ENCODE measurements at places on chromosomes 16 and 17.

- no peak for DNase-seq
Measured at GRCh38 chr16:471353-472198, 46.1 kb downstream of the RAB11FIP3 start.

GRCh38 chr16:85525420-85526184 is 87.5 kb upstream of the GSE1 start:
- DNase-seq: no peak

DNA sequence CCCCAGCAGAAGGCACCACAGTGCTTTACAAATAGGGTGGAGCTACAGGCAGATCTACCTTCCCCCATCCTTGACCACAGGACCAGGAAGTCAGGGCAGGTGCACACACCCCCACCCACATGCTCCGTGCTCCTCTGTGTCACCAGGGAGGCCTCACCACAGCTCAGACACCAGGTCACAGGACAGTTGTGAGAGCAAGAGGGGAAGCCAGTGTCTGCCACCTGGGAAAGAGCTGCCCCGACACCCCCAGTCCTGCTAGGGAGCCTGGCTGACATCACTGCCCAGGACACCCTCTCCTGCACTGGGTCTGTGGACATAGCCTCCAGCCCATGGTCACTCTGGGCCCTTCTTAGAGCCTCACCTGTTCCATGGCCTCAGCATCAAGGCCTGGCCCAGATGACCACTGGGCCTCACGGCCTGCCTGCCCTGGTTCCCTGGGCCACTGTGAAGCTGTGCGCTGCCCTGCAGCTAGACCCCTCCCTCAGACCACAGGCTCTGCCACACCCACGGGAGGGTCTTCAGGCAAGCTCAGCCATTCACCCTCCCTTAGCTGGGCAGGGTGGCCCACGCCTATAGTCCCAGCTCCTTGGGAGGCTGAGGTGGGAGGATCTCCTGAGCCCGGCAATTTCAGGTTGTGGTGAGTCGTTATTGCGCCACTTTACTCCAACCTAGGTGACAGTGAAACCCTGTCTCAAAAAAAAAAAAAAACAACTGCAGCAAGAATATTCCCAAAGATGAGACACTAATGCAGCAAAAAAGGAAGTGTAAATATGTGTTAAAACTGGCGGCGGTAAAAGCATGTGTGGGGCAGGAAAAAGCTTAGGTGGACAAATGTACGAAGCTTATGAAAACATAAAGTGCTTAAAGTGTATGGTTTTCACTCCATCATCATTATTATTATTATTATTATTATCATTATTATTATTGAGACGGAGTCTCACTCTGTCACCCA is 14.2 kb downstream of the POLR3K start:
- peak; percentile 21 for DNase-seq

GRCh38 chr17:54839447-54839846 is 61.2 kb upstream of the TOM1L1 start:
- no peak for DNase-seq

GRCh38 chr17:3792481-3792880 is 8.5 kb downstream of the ITGAE start:
- DNase-seq: no peak

DNA sequence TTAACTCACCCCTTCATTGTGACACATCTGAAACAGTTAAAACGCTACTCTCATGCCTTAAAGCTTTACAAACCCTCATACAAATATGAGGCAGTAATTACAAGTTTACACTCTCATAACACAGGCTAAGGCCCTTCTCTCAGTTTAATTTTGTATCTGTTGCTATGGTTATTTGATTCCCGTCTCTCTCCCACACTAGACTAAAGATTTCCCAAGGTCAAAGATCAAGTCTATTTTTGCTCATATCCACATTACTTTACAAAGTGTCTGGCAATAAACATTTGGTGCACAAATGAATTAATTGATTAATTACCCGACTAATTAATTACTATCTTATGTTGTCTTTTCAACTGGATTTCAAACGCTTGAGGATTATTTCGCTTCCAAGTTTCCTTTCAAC is 86.4 kb upstream of the MYOCD start:
- DNase-seq: no peak

DNA sequence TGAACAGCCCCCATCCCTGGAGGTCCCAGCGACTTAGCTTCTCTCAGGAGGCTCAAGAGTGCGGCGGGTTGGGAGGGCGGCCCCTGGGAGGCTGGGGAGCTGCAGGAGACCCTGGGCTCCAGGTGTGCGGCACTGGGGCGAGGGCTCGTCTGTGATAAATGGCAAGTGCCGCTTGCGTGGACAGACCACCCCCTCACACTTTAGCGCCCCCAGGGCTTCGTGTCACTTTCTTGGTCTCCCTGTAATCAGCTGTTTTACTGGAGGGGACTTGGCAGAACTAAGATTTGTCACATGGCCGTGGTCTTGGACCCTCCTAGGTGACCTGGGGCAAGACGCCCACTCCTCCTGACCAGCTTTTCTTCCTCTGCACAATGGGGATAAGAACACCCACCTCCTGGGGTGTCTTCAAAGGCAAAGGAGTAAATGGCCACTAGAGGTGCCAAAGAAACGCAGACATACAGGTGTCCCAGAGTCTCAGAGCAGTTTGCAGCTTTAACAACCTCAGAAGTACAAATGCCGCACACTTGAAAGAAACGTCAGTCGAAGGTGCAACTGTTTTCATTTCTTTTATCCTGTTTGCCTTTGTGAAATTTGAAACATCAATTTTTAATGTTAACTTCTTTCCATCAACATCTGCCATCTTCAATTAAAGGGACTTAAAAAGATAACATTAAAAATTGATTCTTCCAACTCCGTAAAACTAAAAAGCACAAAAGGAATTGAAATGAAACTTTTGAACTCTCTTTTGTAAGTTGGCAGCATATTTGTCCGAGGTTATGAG is 946 bp downstream of the OSGIN1 start:
- DNase-seq: no peak

DNA sequence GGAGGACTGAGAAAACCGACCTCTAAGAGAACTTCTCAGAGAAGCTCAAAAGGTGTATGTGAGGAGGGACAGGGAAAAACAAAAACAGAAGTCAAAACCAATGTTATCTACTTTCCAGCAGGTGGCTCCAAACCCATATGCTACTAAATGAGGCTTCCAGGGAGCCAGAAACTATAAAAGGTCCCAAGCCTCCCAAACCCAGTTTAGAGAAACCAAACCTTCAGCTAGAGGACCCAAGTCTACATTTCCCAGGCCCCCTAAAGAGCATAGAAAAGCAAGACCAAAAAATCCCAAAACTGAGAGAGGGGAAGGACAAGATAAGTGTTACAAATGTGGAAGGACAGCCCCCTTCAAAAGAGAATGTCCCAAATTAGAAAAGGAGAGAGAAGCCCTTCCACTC is 3.7 kb downstream of the HPR start:
- no peak for DNase-seq

- no peak for DNase-seq
Measured at GRCh38 chr16:9763505-9763904, 418.7 kb downstream of the GRIN2A start.

DNA sequence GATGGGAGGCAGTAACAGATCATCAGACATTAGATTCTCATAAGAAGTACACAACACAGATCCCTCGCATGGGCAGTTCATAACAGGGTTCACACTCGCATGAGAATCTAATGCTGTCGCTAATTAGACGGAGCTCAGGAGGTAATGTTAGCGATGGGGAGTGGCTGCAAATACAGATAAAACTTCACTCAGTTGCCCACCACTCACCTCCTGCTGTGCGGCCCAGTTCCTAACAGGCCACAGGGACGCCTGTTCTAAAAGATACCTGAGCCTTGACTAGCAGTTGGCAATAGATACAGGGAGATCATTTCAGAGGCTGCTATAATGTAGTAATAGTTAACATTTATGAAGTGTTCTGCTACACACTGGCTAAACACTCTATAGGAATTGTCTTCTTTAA is 4.9 kb downstream of the PTRH2 start:
- no peak for DNase-seq

GRCh38 chr17:1013729-1014090 is 16.8 kb downstream of the TIMM22 start:
- DNase-seq: no peak

DNA sequence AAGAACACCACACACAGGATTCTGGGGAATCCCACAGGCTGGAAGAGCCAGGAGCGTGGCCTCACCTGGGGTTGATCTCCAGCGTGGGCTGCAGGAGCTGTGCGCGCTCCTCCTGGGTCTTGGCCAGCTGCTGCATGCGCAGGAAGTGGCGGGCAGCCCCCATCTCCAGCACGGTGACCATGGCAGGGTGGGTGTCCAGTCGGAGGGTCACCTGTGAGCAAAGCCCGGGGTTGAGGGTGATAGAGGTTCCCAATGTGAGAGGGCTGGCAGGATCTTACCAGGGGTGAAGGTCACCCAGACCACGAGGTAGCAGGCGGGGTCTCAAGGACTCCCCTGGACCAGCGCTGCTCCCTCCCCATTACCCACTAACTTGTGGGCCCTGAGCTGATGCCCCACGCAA is 7.4 kb downstream of the DNASE1 start:
- no peak for DNase-seq

- no peak for DNase-seq
Measured at GRCh38 chr16:53091466-53092211, 36.8 kb downstream of the CHD9 start.

GRCh38 chr16:82583422-82583821 is 43.3 kb upstream of the CDH13 start:
- DNase-seq: no peak

GRCh38 chr16:84675423-84675822 is 24.4 kb upstream of the USP10 start:
- no peak for DNase-seq

DNA sequence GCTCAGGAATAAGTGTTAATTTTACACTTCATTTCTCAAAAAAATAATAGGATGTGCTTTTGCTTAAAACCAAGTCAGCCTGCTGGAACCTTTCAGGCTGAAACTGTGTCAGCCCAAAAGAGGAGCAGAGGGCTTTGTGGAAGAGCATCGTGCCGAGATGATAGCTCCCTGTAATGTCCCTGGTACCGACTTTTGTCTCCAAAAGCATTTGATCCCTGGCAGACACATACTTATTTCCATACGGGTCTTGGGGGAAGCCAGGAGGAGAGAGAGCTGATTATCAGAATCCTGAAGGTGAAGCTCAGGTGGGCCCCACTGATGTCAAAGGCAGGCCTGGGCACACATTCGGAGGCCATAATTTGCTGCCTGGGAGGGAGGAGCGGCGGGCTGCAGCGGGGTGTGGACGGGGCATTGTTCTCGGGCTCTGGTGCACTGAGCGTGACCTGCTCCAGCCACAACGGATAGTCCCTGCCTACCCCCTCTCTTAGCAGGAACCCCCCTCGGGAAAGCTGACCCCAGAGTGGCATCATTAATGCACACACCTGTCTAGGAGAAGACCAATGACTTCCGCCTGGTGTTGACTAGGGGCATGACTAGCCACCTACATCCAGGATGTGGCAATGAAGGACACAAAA is 155.9 kb downstream of the C16orf78 start:
- DNase-seq: no peak

DNA sequence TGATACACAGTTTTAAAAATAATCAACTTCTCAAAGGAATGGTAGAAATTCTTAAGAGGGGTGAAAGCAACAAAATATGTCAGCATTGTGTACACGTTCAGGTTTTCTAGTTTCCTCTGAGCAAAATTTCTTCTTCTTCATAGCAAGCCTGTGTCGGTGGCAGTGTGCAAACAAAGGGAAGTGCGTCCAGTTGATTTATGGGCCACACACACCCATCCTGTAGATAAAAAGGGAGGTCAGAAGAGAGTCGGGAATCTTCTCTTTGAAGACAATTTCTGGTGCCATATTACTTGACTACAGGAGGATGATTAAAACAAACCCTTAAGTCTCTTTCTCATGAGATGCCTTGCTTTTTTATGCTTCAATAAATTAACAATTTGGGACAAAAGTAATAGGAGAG is 484.1 kb upstream of the SALL1 start:
- DNase-seq: no peak

GRCh38 chr17:2608350-2608913 is 15.0 kb downstream of the PAFAH1B1 start:
- DNase-seq: no peak

- no peak for DNase-seq
Measured at GRCh38 chr17:30495586-30495985, 18.4 kb downstream of the GOSR1 start.

GRCh38 chr16:89101303-89102040 is 7.8 kb downstream of the ACSF3 start:
- DNase-seq: no peak

DNA sequence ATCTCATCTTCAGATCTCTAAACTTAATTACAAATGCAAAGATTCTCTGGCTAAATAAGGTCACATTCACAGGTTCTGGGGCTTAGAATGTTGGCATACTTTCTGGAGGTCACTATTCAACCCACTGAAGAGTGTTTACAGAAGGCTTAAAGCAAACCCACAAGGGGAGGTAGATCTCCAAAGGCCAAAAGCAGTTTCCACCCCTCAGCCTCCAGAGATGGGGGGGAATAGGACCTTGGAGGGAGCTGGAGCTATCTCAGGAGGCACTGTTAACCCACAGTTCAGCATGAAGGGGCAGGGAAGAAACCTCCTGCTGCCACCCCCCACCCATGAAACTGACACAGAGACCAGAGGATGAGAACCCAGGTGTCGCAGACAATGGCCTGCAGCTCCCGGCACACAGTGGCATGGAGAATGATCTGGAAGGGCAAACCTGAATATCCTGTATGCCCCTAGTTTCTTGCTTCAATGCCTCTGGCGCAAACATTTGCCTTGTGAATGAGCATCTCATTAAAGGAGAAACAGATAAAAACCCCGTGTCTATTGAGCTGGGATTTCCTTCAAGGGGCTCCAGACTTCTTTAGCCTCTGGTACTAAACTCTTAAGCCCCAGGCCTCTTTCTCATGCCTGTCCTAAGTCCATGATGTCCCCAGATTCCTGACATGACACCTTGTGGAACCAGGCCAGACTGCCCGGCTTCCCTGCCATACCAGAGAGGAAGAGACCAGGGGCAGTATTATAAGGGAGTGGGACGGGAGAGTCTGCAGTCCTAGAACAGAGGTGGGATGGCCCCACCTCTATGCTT is 103.1 kb upstream of the CDH5 start:
- DNase-seq: no peak

- DNase-seq: no peak
Measured at GRCh38 chr17:58305626-58306025, 23.0 kb downstream of the TSPOAP1 start.

DNA sequence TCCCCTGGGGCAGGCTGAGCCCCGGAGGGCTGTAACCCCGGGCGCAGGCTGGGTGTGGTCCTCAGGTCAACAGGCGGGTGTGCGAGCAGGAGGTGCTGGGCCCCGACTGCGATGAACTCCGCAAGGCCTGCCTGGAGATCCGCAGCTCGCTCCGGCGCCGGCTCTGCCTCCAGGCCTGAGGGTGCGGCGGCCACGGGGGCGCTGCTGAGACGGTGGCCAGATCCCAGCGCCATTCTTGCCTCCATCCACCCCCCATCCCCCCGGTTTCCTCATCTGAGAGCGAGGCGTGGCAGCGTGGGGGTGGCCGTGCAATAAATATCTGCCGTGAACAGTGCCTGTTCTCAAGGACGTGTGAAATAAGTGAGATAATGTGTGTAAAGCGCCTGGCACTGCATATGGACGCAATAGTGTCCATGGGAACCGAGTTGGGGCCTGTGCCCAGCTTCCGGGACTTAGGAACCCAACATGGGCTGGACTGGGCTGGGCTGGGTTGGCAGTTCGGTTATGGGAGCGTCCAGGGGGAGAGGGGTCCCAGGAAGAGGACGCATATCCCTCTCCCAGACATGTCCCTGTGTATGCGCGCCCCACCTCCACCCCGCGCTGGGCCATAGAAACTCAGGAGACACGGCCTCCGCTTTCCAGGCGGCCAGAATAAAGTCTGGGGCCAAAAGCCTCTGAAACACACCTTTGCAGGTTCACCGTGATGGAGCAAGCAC is 15.0 kb downstream of the ZNF213 start:
- no peak for DNase-seq
